GM12891 (cell line): ENCODE measurements at places on chromosomes 7 and 10.

DNA sequence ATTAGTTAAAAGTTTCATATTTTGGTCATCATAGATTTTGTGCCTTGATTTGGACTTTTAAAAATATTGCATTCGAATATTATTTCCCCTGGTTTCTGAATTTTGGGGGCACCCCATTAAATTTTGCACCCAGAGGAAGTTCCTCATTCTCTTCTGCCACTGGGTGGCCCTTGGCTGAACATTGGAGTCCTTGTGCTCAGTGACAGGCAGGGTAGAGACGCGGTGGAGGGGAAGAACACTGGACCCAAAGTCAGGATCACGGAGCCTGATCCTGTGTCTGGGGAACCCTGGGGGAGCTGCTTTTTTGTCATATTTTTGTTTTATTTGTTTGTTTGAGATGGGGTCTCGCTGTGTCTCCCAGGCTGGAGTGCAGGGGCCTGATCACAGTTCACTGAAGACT is 74.7 kb downstream of the MKI67 start:
- no peak for DNase-seq

- DNase-seq = no peak
Measured at GRCh38 chr7:27418541-27418940, 175.9 kb downstream of the EVX1 start.

DNA sequence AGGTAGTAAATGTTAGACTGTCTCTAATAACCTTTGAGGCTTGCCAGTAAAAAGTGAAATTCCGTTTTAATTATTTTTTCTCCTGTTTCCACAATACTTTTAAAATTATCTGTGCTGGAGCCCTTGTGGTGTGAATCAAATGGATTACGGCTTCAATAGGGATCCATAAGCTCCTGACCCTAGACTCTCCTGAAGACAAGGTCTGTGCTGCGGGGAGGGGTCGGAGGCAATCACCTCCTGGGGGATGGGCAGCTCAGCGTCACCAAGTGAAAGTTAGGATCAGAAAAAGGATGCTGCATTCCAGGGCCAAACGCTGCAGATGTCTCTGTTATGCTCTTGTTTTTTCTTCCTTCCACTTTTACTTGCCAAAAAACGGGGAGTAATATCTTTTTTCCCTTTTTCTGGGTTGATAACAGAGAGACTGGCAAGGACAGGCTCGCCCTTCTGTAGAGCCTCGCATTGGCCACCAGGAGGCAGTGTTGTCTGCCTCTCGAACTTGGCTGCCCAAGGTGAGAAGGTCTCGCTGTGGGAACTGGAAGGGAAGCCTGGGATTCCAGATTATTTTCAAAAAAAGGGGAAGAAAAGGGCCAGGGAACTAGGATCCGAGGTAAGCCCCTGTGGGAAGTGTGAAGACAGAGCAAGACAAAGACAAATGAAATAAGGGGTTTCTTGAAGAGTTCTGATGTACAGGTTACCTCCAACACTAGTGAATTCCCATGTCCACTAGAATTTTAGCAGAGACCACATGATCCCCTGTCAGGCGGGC is 621.9 kb downstream of the ACTR3B start:
- DNase-seq = peak; percentile 37

GRCh38 chr7:80060218-80060806 is 74.3 kb upstream of the GNAI1 start:
- no peak for DNase-seq

DNA sequence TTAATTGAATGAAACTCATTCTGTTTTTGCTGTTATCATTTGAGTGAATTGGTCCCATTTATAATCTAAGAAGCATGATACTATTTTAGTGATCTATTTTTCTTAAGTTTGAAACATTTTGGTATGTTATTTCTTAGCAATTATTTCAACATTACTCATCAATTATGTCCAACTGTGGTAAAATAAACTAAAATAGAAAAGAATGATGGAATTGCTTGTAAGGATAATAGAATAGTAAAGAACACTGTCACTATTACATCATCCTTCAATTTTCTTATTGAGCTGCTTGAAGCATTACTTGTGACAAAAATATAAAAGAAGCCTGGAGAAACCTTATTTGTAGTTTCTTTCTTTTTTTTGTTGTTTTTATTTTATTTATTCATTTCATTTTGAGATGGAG is 42.4 kb downstream of the ZNF487 start:
- DNase-seq = no peak

GRCh38 chr7:87473986-87474385 is 1.5 kb downstream of the ABCB4 start:
- DNase-seq = no peak

GRCh38 chr7:13115855-13116254 is 428.4 kb downstream of the ARL4A start:
- no peak for DNase-seq

GRCh38 chr7:65937296-65937695 is 44.7 kb downstream of the GUSB start:
- DNase-seq = no peak

DNA sequence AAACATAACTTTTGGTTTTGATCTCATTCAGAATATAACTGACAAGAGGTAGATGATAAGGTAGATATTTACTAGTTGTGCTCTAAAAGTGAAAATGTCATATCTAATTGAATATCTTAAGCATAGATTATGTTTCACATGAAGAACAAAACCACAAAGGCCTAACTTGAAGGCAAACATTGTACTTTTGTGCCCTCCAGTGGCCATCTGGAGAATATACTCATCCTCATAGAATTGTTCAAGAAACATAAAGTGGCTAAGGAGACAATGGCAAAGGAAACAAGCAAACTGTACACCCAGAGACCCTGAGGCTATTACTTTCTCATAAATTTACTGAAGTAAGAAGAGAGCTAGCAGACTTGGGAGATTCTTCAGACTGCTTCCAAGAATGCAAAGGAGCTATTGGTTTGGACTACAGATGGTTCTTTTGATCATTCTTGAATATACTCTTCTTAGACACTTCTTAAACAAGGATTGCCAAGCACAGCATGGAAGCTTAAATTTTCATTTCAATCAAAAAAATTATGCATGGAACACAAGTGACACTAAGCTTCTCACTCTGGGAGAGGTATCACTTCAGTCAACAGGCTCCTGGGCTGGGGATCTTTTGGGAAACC is 98.2 kb upstream of the DKK1 start:
- no peak for DNase-seq

DNA sequence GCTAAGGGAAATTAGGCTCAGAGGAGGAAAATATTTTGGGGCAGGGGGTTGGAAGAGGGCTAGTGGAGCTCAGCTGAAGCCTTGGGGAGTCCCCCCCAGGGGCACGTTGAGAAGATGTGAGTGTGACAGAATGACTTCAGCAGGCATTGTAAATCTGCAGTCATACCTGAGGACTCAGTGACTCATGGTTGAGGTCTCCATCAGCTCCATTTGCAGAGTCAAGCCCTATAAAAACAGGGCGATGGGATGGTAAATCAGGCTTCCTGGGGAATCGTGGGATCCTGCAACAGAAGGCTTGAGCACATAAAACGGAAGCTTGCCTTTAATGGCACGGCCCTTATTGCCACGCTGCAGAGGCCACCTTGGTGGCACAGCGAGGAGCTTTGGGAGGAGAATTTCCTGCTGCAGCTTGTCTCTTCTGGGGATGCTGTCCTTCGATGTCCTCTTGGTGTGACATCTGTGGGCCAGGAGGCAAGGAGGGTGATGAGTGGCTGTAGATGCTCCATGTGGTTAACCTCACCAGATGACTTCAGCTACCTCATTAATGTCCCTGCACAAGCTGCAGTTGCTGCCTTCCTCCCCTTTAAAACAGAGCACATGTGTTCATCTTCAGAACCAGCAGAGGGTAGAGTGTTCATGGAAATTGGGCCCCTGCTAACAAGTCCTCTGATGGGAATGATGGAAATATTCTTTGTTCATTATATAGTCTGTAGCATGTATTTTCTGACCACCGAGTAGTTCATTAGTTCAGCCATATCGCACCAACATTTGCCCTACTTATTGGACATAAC is 285.9 kb downstream of the LRMDA start:
- DNase-seq = no peak

- DNase-seq = no peak
Measured at GRCh38 chr7:98921608-98922372, 43.5 kb downstream of the TRRAP start.

GRCh38 chr10:93266858-93267257 is 193.2 kb downstream of the CYP26A1 start:
- no peak for DNase-seq

GRCh38 chr10:42637142-42637541 is 1.2 kb downstream of the ZNF33B start:
- no peak for DNase-seq

- no peak for DNase-seq
Measured at GRCh38 chr7:32489788-32490126, 423 bp downstream of the LSM5 start.

DNA sequence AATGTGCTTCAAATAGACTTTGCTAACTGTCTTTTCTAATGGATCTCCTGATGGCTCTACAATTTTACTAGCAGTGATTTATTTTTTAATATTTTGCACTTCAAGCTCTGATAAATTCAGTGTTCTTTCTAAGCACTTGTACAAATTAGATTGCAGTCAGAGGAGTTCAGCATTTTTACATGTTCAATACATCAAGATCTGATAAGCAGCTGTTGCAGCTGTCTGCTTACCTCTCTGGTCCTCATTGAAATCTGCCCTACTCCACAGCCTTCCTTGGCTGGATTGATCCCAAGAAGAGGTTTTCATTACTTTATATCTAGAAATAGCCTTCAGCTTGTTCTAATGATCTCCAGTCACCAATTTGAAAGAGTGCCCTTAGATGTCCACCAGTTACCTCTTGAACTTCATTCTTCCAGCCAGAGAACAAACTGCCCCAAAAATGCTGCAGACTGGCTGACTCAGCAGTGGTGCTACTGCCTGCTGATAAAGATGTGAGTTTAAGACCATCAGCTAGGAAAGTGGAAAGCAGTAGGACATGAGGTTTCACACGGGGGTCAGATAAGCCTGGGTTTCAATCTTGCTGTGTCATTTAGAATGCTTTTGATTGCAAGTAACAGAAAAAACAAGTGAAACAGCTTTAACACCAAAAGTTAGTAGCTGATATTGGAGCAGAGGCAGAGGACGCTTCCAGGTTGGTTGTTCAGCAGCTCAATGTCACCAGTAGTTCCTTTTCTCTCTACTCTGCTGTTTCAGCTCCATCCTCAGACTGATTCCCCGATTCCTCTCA is 350.9 kb upstream of the NPVF start:
- no peak for DNase-seq

DNA sequence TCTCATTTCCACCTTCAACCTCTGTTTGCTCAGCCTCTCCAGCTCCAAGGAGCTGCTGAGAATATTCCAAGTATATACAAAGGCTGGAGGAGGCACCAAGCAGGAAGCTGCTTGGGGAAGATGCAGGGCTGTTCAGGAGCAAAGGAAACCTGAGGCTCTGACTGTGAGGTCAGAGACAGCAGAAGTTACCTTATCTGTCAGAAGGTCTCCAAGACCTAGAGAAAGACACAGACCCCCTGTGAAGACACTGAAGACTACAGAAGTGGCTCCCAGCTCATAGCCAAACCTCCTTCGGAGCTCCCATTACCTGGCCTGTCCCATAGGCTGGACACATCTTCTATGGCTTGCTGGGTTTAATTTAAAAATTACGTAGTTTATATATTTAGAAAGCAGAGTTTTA is 53.2 kb downstream of the PKD1L1 start:
- no peak for DNase-seq

GRCh38 chr7:18315241-18315640 is 180.3 kb upstream of the HDAC9 start:
- DNase-seq = no peak

DNA sequence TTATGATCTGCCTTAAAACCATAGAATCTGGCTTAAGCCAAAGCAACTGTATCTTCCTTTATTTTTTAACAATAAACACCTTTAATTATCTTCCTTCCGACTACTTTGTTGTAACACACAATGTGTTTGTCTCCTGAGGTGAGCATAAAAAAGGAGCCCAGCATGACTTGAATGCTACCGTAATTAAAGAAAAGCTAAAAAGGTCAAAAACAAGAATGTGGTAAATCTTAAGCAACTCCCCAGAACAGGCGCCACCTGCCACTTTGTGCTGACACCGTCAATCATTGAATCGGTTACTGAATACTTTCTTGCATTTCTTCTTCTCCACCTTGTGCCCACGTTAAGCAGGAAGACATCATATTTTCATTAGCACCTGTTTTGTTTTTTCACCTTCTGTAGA is 569.9 kb upstream of the C7orf33 start:
- no peak for DNase-seq

GRCh38 chr7:99000904-99001465 is 122.7 kb downstream of the TRRAP start:
- DNase-seq = no peak
